ENCODE measurements at places on chromosomes 4 and X.

- DNase-seq, result no peak
Observed at GRCh38 chr4:129883996-129884395, 788.0 kb downstream of the C4orf33 start.

DNA sequence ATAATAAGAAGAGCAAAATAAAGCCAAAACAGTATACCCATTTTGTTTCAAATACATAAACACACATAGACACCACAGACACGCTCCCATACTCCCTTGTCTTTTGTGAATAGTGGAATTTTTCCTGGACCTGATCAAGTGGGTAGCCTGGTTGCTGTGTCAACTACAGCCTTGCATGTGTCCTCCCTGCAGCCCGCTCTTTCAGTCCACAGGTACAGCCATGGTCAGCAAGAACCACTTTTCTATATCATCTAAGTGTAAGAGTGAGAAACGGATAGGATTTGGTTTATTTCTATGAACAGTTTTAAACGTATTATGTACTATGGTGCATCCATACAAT, 9.8 kb downstream of the PWWP3B start:
- DNase-seq, result no peak

DNA sequence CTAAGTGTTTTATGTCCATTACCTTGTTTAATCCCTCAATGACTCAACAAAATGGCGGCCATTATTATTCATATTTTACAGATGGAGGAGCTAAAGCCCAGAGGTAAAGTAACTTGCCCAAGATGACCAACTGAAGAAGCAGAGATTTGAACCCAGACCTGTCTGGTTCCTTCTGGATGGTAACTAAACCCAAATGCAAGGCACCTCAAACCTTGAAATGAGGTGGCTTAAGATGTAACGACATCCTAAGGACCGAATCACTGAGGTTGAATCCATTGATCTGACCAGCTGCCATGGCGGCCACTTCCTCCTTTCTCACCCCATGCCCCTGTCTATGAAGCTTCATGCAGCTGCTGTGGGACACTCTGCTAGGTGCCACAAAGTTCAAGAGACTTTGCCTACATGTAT, 932 bp downstream of the TLR10 start:
- no peak for DNase-seq

- no peak for DNase-seq
Observed at GRCh38 chr4:74933562-74934015, 673 bp downstream of the PARM1 start.

- DNase-seq, result no peak
Observed at GRCh38 chrX:30690330-30690729, 37.1 kb downstream of the GK start.

All from brain pericyte (primary cell).